ENCODE measurements at places on chromosomes 1 and 21. TPM values are rescaled to one million over a fixed set of nuclear protein-coding genes. Genes with fewer than 3 reads are reported as not detected.

PLA2G4A gene
- 15.9 TPM for polyA plus RNA-seq

C8B gene
- polyA plus RNA-seq: 0.06 TPM

KRTAP11-1 gene
- not detected for polyA plus RNA-seq

COL9A2 gene
- 11.0 TPM for polyA plus RNA-seq

C1orf53 gene
- 8.2 TPM for polyA plus RNA-seq

RRP1 gene
- polyA plus RNA-seq: 23.8 TPM

CFHR5 gene
- polyA plus RNA-seq: not detected

PODN gene
- polyA plus RNA-seq: 7.6 TPM

SPRR4 gene
- not detected for polyA plus RNA-seq

NES gene
- 26.5 TPM for polyA plus RNA-seq

S100A7 gene
- polyA plus RNA-seq: not detected

DNA sequence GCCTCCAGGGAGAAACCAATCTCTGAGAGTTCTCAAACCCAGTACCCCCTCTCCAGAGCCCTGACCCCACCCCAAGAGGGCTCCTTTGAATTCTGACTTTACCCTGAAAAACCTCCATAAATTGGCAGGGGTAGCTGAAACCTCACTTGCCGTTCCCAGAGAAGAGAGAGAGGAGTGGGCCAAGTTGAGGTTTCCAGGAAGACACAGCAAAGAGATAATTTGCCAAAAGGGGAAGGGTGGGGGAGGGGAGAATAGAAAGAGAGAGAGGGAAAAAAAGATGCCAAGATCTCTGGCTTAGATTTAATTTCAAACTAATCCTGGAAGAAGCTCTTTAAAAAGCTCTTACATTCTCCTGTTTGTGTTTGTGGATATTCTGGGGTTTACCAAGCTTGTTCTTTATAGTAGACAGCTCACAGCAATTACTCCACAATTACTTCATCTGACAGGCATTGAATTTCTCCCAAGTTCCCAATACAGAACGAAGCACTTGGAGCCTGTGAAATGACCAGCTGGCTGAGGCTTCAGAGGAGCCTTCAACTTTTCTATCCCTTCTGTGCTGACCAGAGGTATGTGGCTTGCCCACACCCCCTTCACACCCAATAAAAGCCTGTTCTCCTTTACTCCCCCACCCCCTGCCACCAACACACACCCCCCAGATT is 1.1 kb upstream of the GRHL3 start:
- no peak for DNase-seq

DNA sequence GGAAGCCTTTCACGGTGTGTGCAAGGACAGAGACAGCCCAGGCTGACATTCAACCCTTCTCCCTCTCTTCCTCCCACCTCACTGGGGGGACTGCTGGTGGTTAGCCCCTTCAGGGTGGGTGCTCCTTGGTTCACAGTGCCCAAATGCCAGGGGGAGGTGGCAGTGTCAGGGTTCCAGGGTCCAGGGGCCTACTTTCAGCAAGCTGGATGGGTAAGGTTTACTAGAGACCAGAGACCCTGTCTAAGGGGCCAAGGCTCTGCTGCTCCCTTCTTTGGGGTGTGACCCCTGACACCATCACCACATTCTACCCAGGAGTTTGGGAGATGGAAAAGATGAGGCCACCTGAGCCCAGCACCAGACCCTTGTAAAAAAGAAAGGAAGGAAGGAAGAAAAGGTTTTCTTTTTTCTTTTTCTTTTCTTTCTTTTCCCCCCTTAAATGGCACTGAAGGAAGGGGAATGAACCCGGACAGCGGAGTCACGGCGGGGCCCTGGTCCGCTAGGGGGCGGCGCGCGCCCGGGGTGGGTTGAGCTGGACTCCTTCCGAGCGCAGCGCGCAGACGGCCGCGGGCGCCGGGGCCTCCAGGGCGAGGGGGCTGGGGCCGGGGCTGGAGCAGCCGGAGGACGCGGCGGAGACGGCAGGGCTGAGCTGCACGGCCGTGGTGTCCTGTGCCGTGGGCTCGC is 18.8 kb downstream of the KNCN start:
- DNase-seq: peak; percentile 63

GRCh38 chr1:171116676-171117075 is 26.0 kb downstream of the FMO3 start:
- no peak for DNase-seq

DNA sequence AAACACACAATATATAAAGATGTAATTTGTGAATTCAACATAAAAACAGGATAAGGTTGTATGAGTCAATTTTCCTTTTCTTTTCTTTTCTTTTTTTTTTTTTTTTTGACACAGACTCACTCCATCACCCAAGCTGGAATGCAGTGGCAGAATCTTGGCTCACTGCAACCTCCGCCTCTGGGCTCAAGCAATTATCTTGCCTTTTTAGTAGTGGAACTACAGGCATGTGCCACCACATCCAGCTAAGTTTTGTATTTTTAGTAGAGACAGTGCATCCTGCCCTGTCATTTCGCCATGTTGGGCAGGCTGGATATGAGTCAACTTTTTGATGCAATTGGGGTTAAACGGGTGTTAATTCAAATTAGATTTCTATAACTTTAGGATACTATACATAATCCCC is 10.3 kb upstream of the SPRR2B start:
- DNase-seq: no peak

DNA sequence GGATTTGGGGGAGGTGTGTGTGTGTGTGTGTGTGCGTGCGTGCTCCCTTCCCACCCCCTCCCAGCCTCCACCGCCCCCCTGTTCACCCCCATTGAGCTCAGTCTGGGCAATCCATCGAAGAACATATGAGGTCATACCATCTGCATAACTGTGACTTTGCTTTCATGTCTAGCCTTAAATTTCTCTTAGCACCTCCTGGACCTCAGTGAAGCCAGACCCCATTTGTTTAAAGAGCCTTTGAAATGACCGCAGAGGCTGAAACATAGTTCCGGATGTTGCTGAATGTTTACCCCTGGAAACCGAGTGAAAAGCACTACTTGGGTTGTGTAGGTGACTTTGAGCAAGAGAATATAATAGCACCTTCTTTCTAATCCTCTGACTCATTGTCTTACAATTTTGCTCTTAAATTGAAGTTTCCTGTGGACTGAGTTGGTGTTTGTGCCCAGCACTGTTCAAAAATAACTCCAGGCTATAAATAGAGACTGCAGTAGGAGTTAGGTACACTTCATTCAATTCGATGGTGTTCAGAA is 75.4 kb downstream of the UBE4B start:
- no peak for DNase-seq

DNA sequence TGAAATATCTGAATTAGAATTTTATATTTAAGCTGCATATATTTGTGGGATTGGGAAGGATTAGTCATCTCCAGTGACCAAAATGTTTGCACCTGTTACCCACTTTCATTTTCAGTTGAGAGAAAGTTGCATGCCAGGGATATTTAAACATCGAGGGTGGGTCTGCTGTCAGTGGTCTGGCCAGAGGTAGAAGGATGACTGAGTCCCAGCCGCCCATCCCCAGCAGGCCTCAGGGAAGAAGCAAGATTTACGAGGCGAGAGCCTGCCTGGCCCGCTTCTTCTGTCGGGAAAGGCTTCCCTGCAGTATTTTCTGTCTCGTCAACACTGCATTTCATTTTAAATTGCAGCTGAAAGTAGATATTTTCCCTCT is 1.4 kb upstream of the MAN1C1 start:
- DNase-seq: no peak

GRCh38 chr1:210855440-210855839 is 278.5 kb downstream of the KCNH1 start:
- DNase-seq: no peak

DNA sequence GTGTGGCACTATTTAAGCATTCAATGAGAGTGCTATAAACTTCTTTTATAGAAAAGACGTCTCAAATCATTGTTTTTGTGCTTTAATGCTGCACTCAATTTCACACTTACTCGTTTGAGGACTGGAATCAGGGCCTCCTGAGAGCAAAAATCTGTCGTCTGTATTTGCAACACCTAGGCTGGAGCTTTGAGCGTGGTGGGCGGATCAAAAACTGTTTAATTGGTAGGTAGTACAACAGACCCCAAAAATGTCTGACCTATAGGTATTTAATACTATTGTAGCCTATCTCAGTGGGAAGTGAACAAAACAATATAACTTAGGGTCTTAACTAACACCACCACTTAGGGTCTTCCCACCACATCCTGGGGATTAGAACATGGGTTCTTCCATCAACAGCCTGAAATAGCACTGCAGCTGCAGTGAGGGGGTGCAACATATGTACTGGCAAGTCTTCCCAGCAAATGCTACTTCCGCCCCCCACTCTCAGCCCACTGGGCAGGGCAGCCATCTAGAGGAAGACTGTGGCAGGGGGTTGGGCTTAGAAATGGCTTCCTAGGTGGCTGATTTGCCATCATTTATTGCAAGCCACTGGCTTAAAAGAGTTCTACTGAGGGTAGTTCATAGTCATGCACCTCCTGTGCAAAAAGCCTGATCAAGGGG is 48.3 kb downstream of the CD46 start:
- DNase-seq: no peak

- no peak for DNase-seq
Measured at GRCh38 chr1:100461222-100461621, 76.7 kb upstream of the GPR88 start.

DNA sequence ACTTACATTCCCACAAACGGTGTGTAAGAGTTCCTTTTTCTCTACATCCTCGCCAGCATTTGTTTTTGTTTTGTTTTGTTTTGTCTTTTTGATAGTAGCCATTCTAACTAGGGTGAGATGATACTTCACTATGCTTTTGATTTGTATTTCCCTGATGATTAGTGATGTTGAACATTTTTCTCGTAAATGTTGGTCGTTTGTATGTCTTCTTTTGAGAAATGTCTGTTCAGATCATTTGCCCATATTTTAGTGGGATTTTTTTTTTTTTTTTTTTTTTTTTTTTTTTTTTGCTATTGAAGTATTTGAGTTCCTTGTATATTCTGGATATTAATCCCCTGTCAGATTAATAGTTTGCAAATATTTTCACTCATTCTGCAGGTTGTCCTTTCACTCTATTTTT is 19.2 kb upstream of the GPR161 start:
- no peak for DNase-seq

GRCh38 chr1:51949014-51949702 is 41.3 kb downstream of the RAB3B start:
- no peak for DNase-seq

DNA sequence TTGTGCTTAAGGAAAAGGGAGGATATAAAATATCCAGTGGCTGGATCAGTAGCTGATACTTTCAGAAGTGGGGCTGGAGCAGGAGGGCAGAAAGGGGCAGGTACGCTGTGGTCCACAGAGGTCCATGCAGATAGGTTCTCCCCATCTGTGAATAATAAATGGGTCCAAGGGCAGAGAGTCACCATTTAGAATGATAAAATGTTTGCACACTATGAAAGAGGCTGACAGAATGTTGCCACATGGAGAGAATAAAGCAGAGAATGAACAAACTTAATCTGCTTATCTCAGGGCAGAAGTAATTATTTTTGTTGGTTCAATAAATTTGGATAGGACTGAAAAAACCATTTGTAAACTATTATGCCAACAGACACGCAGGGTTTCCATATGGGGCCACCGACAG is 16.6 kb upstream of the ADAM30 start:
- no peak for DNase-seq

GRCh38 chr1:151924691-151925587 is 15.6 kb upstream of the THEM4 start:
- DNase-seq: no peak

- DNase-seq: no peak
Measured at GRCh38 chr1:246219508-246220030, 287.5 kb downstream of the SMYD3 start.

DNA sequence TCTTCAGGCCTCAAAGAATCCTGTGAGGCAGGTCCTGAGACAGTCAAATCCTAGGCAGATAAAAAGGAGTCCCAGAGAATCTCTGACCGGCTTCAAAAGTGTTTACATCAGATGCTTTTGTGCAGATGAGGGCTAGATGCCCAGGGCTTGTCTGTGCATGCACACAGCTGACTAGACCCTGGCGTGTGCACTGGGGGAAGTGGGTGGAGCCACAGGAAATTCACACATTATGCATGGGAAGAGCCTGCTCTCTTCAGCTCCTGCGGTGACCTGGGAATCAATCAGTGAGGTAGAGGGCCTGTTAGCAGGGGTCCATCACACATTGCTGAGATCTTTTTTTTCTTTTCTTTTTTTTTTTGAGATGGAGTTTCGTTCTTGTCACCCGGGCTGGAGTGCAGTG is 36.6 kb upstream of the NHLH2 start:
- no peak for DNase-seq

Data from large intestine (tissue), 12 donors.